DMS 273 treated with DMSO at 0.1 percent for 48 hours (cell line): ENCODE measurements at places on chromosomes 2 and 18.

DNA sequence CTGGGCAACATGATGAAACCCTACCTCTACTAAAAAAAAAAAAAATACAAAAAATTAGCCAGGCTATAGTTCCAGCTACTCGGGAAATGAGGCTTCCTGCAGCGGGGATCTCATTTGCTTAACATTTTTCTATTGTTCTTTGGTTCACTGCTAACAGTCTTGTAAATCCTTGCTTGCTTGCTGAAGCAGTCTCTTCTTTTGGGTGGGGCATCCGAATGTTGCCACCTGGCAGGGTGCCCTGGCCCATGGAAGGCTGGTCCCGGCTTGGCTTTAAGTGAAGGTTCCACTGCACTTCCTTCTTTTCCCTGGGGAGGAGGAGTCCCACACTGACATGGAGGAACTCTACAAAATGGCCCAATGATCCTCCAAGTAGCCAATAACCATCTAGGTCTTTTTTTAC is 6.0 kb upstream of the ANKRD29 start:
- no peak for DNase-seq

GRCh38 chr2:15092181-15092580 is 459.7 kb downstream of the LRATD1 start:
- no peak for DNase-seq

GRCh38 chr2:150101947-150102346 is 385.5 kb downstream of the RND3 start:
- DNase-seq: no peak

- DNase-seq: no peak
Measured at GRCh38 chr2:7899241-7899640, 782.6 kb upstream of the ID2 start.

DNA sequence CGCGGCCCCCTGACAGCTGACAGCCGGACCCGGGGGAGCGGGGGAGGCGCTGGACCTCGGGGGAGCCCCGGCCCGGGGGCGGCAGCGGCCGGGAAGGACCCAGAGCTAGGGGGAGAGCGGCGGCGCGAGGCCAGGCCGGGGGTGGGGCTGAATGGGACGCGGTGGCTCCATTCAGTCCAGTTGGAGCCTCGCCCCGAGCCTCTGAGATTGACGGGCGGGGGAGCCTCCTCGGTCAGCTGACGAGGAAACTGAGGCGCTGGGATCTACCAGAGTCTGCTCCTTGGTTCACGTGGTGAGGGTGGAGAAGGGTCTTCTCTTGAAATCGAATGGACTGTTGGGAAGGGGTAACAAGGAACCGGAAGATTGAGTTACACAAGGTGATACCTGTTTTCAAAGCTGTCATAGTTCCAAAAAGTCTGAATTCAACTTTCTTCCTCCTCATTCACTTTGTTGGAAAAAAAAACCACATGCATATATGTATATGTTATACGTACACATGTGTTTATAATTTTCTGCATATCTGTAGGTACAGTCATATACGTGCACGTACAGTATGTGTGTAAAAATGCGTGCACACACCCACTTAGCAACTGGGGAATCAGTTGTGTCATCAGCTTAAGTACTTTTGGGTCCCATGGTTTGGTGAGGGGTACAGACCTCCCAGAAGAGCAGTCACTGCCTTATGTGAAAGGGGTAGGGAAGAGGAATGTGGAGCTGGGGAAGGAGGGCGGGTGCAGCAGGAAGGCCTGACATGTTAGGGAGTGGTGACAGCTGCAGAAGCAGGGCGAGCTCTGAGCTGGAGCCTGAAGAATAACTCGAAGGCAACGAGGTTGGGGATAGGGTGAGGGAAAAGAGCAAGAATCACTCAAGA is 628 bp downstream of the PPP1R7 start:
- no peak for DNase-seq
